Peyer's patch (tissue), 4 donors: ENCODE measurements at places on chromosomes 6 and 20. TPM values are rescaled to one million over a fixed set of nuclear protein-coding genes. Genes with fewer than 3 reads are reported as not detected.

THBS2 gene
- 5.4 TPM for total RNA-seq

- no peaks in the 10 kb centered on the region for H3K4me1 ChIP-seq
- DNase-seq = no peak
- H3K36me3 ChIP-seq = no peaks in the 10 kb centered on the region
- no peaks in the 10 kb centered on the region for H3K27me3 ChIP-seq
- peak overlapping the region; percentile 70 for H3K27ac ChIP-seq
Observed at GRCh38 chr6:27694547-27694874, 217.7 kb downstream of the OR2B2 start.

- no peak overlapping the region for H3K27ac ChIP-seq
- H3K4me1 ChIP-seq = no peaks in the 10 kb centered on the region
- DNase-seq = no peak
- H3K4me3 ChIP-seq = no peak overlapping the region
Observed at GRCh38 chr20:18835466-18836256, 22.1 kb downstream of the SCP2D1 start.

NAA20 gene
- total RNA-seq = 15.9 TPM

ATF6B gene
- total RNA-seq = 75.3 TPM

PFDN4 gene
- total RNA-seq = 32.6 TPM

DNA sequence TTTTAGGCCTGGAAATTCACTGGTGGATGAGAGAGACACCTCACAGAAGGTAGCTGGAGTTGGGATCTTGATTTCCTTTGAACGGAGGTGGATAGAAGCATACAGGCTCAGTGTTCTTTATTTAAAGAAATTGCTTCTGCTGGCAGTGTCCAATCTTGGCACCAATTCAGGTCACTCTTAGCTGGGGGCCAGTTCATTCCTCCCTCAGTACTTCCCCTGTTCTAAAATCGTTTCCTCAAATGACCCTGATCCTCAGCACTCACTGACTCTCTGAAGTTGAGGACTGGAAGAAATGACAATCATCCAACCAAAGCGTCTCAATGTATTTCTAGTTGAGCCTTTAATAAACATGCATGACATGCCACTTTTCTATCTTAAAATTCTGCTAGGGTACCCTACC, 472.5 kb upstream of the BTBD3 start:
- no peak overlapping the region for H3K27ac ChIP-seq
- H3K36me3 ChIP-seq = no peaks in the 10 kb centered on the region
- no peak overlapping the region for H3K4me3 ChIP-seq
- DNase-seq = no peak
